Sciatic nerve (tissue), 2 donors: ENCODE measurements at places on chromosomes 6 and 20. TPM values are rescaled to one million over a fixed set of nuclear protein-coding genes. Genes with fewer than 3 reads are reported as not detected.

CRIP3 gene
- 3.8 TPM for total RNA-seq

IL17F gene
- not detected for total RNA-seq

HLA-DQB2 gene
- total RNA-seq, result 13.6 TPM

TAGAP gene
- 8.0 TPM for total RNA-seq

LZTS3 gene
- total RNA-seq, result 10.5 TPM

EYA2 gene
- 24.4 TPM for total RNA-seq

MRPS26 gene
- total RNA-seq, result 29.6 TPM

TMEM200A gene
- total RNA-seq, result 18.5 TPM

TULP1 gene
- total RNA-seq, result not detected

OR12D3 gene
- not detected for total RNA-seq

CCN5 gene
- 147 TPM for total RNA-seq

PTGIS gene
- 89.7 TPM for total RNA-seq

TRIM40 gene
- not detected for total RNA-seq

MOCS3 gene
- total RNA-seq, result 3.1 TPM

KHDRBS2 gene
- 0.31 TPM for total RNA-seq

MEP1A gene
- total RNA-seq, result not detected
